Stimulated activated CD8-positive, alpha-beta memory T cell treated with anti-CD3 and anti-CD28 coated beads, Interleukin-2, amount 100 ng/mL, for 1 hour (primary cell): ENCODE measurements at places on chromosomes 7 and 10.

GRCh38 chr7:156347132-156347531, 293.4 kb upstream of the RNF32 start:
- DNase-seq: no peak

DNA sequence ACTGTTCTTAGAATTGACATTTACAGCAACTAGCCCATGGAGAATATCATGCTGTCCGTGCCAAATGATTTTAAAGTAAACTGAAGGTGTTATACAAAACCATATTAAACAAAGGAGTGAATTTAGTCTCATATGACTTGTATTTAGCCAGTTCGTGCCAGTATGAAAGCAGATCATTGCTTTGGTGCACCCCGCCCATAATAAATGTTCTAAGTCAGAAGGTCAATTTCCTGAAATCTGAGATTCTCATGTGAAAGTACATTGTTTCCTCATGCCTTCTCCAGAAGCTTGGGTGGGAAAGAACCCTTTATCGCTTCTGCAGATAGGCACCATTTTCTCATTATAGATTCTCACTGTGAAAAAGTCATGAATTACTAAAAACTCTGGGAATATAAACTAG, 106.4 kb downstream of the CAMK1D start:
- no peak for DNase-seq

DNA sequence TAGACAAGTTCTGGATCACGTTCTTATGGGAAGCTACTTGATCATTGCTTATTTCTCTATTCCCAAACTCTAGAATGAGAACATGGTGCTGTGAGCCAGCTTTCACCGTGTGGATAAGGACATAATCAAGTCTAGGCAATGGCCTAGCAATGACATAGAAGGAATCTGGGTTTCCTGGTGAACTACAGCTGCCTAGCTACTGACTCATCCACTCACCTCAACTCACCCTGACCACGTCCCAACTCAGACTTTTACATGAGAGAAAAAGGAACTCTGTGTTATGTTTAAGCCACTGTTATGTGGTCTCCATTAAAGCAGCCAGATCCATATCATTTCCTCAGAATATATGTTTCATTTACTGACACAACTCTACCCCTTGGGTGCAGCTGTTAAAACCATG, 18.8 kb upstream of the MET start:
- no peak for DNase-seq

- DNase-seq: no peak
These were observed 118.7 kb downstream of the PARD3 start for GRCh38 chr10:34696423-34696822.

DNA sequence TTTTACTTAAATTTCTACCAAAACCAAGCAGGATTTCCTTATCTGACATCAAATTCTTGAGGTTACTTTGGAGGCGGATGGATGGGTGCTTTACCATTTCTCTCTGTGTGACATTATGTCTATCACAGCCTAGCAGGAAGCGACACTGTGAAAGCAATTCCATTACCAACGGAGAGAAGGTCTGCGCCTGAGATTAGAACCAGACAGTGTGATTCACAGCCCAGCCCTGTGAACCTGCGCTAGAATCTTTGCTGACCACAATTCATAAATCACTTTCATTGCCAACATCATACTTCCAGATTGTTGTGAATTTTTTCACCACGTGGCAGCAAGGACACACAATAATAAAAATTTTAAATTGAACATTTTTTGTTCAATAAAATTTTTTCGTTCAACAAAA, 126.5 kb downstream of the CUBN start:
- DNase-seq: peak; percentile 54

- no peak for DNase-seq
These were observed 28.0 kb upstream of the SEMA3C start for GRCh38 chr7:80946858-80947257.

- DNase-seq: no peak
These were observed 121.2 kb upstream of the TARP start for GRCh38 chr7:38394660-38395059.

DNA sequence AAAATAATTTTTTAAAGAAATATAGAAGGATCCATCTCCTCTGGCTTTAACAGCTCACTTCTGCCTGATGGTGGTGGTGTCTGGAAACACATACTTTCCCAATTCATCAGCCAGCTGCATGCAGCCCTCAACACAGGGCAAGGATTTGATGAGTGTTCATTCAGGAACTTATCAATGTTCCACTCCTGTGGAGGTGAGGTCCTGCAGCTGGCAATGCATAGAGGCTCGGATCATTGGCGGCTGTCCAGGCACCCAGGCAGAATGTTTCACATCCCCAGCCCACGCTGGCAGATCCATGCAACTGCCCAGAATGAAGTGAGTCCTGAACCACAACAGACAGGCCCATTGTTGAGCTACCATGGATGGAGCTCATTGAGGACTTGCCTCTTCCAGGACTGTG, 55.2 kb upstream of the KCNMA1 start:
- DNase-seq: no peak

- no peak for DNase-seq
These were observed 147.1 kb downstream of the TRIL start for GRCh38 chr7:28811008-28811407.

DNA sequence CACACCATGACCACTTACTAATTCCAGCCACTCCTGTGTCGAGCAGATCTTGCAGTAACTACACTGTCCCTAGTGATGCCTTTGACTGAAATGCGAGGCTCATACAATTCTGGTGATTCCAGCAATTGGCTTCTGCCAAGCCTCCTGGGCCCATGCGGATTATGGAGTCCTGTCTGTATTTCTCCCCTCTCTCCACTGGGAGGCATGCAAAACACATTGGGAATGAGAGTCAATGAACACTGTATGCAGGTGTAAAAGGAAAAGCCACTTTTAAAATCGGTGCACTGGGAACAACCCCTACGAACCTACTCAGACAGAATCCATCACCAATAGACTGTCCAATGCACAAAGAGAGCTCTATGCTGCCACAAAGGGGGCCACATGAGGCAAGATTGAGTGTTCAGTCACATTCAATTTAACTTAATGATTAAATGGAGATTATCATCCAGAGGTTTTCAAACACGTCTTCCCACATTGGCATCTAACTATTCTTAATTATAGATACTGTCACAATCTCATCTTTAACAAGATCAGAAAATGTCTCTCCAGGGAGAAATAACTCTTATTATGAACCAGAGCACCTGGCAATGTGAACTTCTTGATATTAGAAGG, 550.6 kb downstream of the GLRX3 start:
- DNase-seq: no peak

DNA sequence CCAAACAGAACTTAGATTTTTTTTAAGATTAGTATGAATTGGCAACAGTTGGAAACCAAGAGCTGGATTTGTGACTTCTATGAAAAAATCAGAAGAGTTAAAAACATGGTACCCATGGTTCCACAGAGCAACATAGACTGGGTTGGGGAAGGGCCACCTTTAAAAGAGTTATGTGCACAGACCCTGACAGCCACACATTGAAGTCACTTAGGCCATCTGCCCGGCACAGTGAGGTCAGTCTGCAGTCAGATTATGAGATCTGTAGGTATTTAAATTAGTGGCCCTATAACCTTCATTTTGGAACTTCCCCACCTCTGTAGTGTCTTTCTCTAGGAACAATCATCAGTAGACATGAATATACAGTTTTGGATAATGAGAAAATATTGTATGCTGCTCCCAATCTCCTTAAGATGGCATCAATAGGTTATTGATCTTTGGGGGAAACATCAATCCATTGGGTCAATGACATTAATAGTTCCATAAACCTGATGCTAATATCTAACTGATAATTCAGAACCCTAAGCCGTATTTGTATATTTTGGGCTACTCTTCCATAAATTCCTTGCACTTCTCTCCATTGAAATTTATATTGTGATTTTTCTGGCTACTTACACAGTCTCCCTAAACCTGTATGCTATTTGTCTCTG, 7.0 kb downstream of the ANKRD1 start:
- DNase-seq: no peak

GRCh38 chr7:112930787-112931186, 140.6 kb upstream of the TMEM168 start:
- DNase-seq: no peak

DNA sequence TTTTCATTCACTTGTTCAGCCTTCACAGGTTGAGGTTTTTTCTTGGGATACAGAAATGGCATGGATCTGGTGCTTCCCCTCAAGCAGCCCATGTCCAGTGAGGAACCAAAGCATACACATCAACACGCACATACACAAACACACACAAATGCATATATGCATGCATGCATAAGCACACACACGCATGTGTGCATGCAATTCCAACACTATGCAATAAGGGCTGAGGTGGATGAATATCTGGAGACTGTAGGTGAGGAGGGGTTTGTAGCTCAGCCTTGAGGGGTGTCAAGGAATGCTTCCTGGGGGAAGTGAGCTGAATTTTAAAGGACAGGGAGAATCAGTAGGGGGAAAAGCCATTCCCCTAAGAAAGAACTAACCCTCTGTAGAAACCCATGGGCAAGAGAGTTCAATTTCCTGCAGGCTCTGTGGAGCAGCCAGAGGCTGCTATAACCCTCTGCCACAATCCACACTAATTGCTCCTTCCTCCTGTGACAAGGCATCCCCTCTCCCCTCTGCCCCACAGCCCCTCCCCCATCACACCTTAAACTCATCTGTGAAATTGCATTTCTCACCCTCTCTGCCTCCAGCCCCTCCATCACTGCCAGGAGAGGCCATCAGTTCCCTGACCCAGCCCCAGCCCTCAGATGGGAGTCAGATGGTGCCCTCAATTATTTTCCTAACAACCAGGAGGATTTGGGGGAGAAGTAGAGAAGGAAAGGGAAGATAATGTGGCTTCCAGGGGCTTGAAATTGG, 316.4 kb downstream of the RPS24 start:
- no peak for DNase-seq

GRCh38 chr10:124669141-124669823, 74.9 kb downstream of the FAM53B start:
- no peak for DNase-seq

- no peak for DNase-seq
These were observed 2.4 kb upstream of the REEP3 start for GRCh38 chr10:63518690-63519288.

DNA sequence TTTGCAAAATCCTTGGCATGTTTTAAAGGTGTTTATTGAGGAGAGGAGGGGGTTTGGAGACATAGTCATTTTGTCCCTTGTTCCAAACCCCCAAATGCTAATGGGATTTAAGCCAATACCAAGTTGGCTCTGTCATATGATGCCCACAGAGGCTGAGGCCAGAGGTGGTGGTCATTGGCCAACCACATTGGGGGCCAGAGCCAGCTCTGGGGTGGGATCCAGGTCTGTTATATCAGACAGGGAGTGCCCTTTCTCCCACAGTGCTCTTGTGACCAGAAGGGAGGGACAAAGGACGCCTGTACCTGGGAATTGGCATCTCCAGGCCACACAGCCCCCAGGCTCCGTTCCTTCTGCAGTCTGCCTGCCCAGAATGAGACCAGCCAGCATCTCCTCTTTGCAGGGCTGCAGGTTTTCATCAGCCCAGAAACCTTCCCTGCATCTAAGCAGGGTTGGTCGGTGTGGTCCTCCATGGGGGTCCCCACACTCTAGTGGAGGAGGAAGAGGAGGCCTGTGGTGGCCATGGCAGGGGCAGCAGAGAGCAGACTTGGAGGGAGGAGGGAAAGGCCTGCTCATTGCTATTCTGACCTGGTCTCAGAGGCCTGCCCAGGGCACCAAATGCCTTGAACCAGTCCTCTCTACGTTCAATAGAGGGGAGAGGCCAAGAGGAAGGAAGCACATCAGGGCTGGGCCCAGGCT, 17.9 kb downstream of the ADCYAP1R1 start:
- no peak for DNase-seq

- DNase-seq: no peak
These were observed 6.0 kb upstream of the ZDHHC4 start for GRCh38 chr7:6571160-6571779.

DNA sequence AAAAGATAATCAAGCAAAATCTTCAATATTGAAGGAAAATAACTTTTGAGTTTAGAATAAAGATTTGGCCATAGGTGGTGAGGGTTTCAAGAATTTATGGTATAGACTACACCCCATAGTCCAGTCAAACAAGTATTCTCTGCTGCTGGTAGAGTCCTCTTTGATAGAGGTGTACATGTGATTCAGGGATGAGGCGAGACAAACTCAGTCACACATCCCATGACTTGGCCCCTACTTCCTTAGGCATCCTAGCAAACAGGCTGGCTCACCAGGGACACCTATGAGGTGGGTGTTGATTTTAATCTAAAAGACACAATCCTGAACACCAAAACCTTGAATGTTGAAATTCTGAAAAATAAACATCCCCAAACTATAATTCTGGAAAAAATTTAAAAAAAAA, 78.1 kb upstream of the SLC25A13 start:
- no peak for DNase-seq

GRCh38 chr10:19961076-19962053, 145.1 kb downstream of the PLXDC2 start:
- no peak for DNase-seq

GRCh38 chr7:11171569-11172192, 198.0 kb downstream of the PHF14 start:
- DNase-seq: no peak

GRCh38 chr10:103549349-103549685, 55.8 kb downstream of the NEURL1 start:
- DNase-seq: no peak

DNA sequence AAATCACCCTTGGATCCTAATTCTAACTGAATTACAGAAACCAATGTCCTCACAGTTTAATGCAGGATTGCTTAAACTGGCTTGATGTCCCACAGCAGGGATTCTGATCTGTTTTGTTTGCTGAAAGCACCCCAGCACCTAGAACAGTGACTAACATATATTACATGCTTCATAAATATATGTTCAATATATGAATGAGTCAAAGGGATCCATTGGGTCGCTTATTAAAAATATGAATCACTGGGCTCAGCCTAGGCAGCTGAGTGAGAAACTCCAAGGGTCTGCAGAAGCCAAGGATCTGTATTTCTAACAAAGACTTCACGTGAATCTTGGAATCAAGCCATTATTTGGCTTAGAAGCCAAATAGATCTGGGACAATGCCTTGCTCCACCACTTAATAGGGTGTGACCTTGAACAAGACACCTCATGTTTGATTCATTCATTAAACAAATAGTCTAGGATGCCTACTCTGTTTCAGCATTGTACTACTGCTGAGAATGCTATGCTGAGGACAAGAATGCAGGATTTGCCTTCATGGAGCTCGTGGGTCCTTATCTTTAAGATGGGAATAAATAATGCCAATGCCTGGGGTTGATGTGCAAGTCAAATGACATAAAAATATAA, 103.4 kb upstream of the DLX6 start:
- no peak for DNase-seq

DNA sequence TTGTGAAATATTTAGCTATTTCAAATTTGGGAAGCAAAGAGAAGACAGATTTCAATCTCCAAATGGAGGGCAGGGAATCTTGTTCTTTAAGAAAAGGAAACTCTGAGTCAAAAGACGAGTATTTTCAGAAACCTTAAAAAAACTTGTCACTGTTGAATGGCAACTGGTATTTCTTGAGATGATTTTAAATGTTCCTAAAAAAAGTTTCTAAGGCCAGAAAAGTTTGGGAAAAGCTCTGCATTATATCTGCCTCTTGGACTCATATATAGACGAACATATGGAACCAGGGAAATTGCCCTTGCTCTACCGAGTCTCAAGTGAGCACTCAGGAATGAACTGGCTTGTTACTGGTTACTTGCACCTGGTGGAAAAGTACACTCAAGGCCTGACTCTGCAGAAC, 69.5 kb downstream of the ADAM22 start:
- DNase-seq: no peak
